Transverse colon (tissue), 4 donors: ENCODE measurements at places on chromosomes 11 and 22. TPM values are rescaled to one million over a fixed set of nuclear protein-coding genes. Genes with fewer than 3 reads are reported as not detected.

DNA sequence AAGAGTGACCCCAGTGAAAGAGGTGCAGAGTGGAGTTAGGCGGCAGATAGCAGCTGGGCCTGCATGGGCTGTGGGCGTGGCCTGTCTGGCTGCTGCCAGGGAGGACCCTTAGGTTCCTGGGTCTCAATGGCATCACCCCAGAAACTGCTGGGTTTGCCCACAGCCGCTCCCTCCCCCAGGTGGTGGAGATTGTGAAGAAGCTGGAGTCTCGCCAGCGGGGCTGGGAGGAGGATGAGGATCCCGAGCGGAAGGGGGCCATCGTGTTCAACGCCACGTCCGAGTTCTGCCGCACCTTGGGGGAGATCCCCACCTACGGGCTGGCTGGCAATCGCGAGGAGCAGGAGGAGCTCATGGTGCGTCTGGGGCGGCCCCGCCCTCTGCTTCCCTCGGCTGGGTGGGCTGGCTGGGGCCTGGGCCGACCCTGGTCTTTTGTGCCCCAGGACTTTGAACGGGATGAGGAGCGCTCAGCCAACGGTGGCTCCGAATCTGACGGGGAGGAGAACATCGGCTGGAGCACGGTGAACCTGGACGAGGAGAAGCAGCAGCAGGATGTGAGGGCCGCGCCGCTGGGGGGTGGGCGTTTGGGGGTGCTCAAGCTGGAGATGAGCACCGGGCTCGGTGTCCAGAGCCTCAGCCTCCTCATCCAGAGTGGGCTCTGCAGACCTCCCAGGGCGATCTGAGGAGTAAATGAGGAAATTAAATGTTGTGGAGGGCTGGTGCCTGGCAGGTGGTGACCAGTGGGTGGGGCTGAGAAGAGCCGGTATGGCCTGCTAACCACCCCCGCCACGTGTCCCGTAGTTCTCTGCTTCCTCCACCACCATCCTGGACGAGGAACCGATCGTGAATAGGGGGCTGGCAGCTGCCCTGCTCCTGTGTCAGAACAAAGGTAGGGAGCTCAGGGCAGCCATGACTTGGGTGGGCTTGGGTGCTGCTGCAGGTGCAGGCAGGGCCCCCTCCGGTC lies 15.0 kb downstream of the SART1 start:
- no peak overlapping the region for H3K4me3 ChIP-seq
- H3K36me3 ChIP-seq = peaks cover 24% of the 10 kb centered on the region
- no peak overlapping the region for H3K27ac ChIP-seq
- no peaks in the 10 kb centered on the region for H3K4me1 ChIP-seq

DNA sequence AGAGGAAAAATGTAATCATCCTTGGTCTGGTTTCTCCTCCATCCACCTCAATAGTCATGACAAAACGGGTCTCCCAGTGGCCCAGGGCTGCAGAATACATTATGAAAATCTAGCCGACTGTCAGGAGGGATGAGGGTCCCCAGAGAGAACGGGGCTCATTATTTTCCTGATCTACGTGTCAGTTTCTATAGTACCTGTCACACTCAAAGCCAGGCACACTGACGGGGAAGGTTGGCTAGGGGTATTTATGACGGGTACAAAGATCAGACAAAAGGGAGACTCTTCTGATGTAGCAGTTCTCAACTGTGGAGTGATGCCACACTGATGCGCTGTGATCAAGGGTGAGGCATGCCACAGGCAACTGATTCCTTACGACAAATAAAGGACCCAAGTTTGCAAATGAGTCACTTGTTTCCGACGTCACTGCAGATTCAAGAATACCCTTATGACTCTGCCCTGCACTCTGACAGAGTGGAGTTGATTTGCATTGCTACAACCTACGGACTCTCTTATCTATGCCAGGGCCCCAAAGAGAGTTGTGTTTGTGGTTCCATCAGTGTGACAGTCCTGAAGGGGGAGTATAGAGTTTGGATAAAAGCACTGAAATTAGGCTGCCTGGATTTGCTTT lies 188.2 kb upstream of the TBCEL start:
- H3K4me3 ChIP-seq = no peak overlapping the region
- H3K36me3 ChIP-seq = no peaks in the 10 kb centered on the region
- peaks cover 5% of the 10 kb centered on the region for H3K27me3 ChIP-seq
- DNase-seq = no peak

DBX1 gene
- total RNA-seq = not detected

OLFML1 gene
- total RNA-seq = 2.6 TPM

- no peak for DNase-seq
- no peak overlapping the region for H3K27ac ChIP-seq
- peaks cover 9% of the 10 kb centered on the region for H3K27me3 ChIP-seq
- H3K4me3 ChIP-seq = no peak overlapping the region
- no peaks in the 10 kb centered on the region for H3K36me3 ChIP-seq
Observed at GRCh38 chr11:132347156-132348090, 977.0 kb downstream of the NTM start.

DNA sequence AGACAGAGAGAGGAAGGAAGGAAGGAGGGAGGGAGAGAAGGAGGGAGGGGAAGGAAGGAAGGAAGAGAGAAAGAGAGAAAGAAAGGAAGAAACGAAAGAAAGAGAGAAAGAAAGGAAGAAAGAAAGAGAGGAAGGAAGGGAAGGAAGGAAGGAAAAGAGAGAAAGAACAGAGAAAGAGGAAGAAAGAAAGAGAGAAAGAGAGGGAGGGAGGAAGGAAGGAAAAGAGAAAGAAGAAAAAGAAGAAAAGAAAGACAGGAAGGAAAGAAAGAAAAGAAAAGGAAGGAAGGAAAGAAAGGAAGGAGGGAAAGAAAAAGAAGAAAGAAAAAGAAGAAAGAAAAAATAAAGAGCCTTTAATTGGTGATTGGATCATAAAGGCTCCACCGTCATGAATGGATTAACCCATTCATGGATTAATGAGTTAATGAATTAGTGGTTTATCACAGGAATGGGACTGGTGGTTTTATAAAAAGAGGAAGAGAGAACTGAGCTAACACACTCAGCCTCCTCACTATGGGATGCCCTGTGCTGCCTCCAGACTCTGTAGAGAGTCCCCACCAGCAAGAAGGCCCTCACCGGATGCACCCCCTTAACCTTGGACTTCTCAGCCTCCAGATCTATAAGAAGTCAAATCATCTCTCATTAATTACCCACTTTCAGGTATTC lies 9.0 kb upstream of the PLAAT2 start:
- H3K4me1 ChIP-seq = peaks cover 22% of the 10 kb centered on the region
- H3K36me3 ChIP-seq = no peaks in the 10 kb centered on the region
- no peak for DNase-seq
- H3K4me3 ChIP-seq = no peak overlapping the region
- no peaks in the 10 kb centered on the region for H3K27me3 ChIP-seq

DNA sequence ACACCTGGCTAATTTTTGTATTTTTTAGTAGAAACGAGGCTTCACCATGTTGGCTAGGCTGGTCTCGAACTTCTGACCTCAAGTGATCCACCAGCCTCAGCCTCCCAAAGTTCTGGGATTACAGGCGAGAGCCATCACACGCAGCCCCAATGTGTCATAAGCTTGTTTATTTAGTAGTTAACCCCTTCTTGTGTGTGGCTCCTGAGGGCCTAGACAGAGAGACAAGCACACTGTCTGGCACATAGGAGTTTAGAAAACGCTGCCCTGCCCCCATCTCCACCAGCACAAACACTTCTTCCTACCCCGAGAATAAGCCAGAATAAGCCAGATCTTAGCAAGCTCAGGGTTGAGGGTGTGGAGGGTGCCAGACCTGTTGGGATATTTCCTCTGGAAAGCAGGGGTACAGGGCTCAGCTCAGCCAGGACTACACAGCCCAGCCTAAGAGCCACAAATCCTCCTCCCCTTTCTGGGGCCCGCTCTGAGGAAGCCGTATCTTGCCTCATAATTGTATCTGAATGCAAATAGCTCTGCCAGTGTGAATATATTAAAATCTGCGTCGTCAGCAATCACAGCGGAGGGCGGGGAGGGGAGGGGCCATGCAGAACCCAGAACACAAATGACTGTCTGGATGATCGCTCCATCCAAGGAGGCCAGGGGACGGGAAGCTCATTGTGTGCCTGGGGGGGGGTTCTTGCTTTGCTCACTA lies 247.3 kb downstream of the MN1 start:
- no peaks in the 10 kb centered on the region for H3K4me1 ChIP-seq
- H3K36me3 ChIP-seq = no peaks in the 10 kb centered on the region
- no peaks in the 10 kb centered on the region for H3K27me3 ChIP-seq
- no peak overlapping the region for H3K4me3 ChIP-seq
- no peak overlapping the region for H3K27ac ChIP-seq

WNT11 gene
- 2.4 TPM for total RNA-seq

SMC1B gene
- total RNA-seq = not detected

DNA sequence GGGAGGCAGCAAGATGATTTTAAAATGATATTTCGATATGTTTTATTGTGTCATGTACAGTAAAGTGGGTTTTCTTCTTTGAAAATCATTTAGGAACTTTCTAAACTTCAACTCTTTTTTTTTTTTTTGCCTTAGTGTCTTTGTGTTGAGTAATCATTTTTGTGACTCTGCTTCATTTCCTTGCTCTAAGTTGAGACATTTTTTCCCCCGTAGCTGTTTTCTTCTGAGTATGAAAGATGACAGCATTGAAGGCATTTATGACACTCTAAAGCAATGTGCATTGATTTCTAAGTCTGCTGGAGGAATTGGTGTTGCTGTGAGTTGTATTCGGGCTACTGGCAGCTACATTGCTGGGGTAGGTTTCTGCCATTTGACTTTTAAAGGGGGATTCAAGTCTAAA lies 23.5 kb downstream of the RRM1 start:
- H3K27ac ChIP-seq = no peak overlapping the region
- no peak overlapping the region for H3K4me3 ChIP-seq
- no peaks in the 10 kb centered on the region for H3K27me3 ChIP-seq

DNA sequence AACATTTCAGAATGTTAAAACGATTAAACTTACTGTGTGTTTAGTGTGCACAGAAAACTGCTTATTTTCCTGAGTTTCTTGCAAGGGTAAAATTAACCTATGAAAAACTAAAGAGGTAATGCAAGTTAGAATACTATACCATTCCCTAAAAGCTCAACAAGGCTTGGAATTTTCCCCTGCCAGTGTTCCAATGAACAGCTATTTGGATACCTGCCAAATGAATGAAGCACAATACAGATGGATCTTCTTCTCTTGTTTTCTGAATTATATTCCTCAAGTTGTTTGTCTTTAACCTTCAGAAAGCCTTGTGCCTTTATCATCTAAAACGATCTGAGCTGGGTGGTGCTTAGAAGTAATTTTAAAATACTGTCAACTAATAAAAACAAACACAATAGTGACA lies 204.5 kb downstream of the LRRC4C start:
- no peak overlapping the region for H3K27ac ChIP-seq
- H3K27me3 ChIP-seq = no peaks in the 10 kb centered on the region
- no peaks in the 10 kb centered on the region for H3K4me1 ChIP-seq
- no peaks in the 10 kb centered on the region for H3K36me3 ChIP-seq

OR51A4 gene
- not detected for total RNA-seq

DNA sequence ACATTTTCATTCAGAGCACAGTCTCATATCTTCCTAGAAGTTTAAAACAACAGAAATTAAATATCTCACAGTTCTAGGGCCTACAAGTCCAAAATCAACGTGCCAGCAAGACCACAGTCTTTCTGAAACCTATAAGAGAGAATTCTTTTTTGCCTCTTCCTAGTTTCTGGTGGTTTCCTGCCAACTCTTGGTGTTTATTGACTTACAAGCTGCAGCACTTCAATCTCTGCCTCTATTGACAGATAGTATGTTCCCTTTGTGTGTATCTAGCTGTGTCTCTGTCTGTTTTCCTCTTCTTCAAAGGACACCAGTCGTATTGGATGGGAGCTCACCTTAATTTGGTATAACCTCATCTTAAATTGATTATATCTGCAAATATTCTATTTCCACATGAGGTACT lies 347.5 kb downstream of the DCDC1 start:
- no peaks in the 10 kb centered on the region for H3K36me3 ChIP-seq
- no peak overlapping the region for H3K27ac ChIP-seq
- no peak for DNase-seq
- H3K4me1 ChIP-seq = no peaks in the 10 kb centered on the region
- no peak overlapping the region for H3K4me3 ChIP-seq

PLEKHB1 gene
- 7.2 TPM for total RNA-seq

GRCh38 chr11:69560141-69560790 lies 78.8 kb downstream of the LINC01488 start:
- no peaks in the 10 kb centered on the region for H3K27me3 ChIP-seq
- no peak overlapping the region for H3K27ac ChIP-seq
- H3K4me1 ChIP-seq = no peaks in the 10 kb centered on the region
- DNase-seq = no peak

DNA sequence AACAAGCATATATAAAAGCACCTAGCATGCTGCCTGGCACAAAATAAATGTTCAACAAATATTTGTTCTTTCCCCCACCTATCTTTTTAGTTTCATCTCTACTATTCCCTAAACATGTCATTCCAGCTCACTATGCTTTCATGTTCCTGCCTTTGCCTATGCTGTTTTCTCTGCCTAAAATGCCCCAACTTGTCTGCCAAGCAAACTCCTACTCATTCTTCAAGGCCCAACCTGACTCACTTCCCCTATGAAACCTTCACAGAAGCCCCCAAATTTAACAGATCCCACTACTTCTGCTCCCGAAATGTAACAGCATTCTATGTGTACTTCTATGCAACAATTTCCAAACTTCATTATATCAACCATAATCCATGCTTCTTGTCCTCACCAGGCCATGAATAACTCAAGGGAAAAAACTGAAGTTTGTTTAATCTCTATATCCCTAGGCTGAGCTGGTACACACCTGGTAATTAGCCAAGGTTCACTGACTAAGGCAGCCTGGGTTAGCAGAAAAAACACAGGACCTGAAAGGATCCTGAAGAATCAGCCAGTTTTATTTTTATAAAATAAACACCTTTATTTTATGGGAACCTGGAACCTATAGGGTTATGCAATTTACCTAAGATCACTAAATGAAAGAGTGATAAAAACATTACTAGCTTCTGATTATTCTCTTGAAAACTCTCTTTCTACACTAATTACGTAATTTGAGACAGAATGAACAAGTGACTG lies 72.2 kb downstream of the PAK1 start:
- H3K4me3 ChIP-seq = no peak overlapping the region
- H3K27me3 ChIP-seq = no peaks in the 10 kb centered on the region
- H3K36me3 ChIP-seq = no peaks in the 10 kb centered on the region
- DNase-seq = no peak
- H3K27ac ChIP-seq = no peak overlapping the region
- peaks cover 49% of the 10 kb centered on the region for H3K4me1 ChIP-seq

GRCh38 chr11:73156114-73156513 lies 14.0 kb upstream of the FCHSD2 start:
- H3K4me1 ChIP-seq = peaks cover 8% of the 10 kb centered on the region
- H3K27ac ChIP-seq = no peak overlapping the region
- no peak overlapping the region for H3K4me3 ChIP-seq
- no peak for DNase-seq
- no peaks in the 10 kb centered on the region for H3K36me3 ChIP-seq

PRG2 gene
- not detected for total RNA-seq

- H3K36me3 ChIP-seq = no peaks in the 10 kb centered on the region
- H3K4me1 ChIP-seq = no peaks in the 10 kb centered on the region
- no peak for DNase-seq
- no peak overlapping the region for H3K4me3 ChIP-seq
Observed at GRCh38 chr11:122145715-122146274, 29.8 kb upstream of the BLID start.

ACRV1 gene
- not detected for total RNA-seq
